ENCODE measurements at places on chromosomes 12 and 14.

- DNase-seq: no peak
Observed at GRCh38 chr14:81435391-81436295, 35.5 kb upstream of the STON2 start.

- no peak for DNase-seq
Observed at GRCh38 chr12:27931390-27931789, 41.1 kb downstream of the PTHLH start.

DNA sequence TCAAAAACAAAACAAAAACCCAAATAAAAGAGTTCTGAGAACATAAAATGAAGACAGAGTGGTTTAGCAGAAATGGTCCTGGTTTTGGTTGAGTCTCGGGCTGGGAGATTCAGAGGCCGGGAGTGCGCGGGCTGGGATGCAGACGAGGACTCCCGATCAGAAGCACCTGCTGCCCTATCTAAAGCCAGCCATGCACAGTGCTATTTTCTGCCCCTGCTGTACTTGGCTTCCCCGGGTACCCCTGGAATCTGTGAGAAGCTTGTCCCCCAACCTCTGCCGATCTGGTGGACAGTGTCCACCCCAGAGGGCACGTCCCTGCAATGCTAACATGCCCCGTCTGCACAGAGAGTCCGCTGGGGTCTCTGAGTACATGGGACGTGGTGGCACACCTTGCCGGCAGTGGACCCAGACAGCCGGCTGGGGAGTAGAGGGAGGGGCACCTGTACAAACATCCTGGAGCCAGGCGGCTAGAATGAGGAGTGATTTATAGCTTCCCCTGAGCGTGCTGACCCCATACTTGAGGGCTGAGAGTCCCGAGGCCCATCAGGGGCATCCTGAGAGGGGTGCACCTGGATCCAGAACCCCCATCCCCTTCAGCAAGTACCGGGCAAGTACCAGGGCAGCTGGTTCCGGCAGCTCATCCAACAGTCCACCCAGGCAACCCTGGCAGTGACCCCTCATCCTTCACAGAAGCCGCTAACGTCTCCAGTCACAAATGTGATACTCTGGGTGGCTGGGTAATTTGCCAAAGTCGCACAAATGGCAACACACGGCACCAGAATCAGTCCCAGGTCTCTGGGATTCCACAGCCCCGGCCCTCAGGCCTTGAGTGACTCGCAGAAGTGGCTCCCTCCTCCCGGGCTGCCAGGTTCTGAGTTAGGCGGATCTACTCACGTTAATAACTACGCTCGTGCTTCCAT, 37.1 kb downstream of the CHGA start:
- DNase-seq: no peak

DNA sequence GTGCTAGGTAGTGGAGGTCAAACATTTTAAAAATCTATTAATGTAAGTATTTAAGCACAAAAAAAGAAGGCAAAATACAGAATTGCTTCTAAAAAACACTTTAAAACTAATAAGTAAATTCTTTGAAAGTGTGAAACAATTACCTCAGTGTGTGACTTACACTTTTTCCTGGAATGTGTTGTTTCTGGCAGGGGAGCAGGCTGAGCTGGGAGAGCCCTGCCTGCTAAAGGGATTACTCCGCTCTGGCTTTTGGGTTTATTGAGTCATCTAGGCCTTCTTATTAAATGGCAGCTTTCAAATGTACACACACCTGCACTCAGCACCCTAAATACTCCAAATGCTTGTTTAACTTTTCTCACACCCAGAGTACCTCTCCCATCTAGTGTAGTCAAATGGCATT, 279.8 kb downstream of the AKAP6 start:
- DNase-seq: no peak

GRCh38 chr14:97641827-97642226, 844.6 kb downstream of the VRK1 start:
- no peak for DNase-seq

DNA sequence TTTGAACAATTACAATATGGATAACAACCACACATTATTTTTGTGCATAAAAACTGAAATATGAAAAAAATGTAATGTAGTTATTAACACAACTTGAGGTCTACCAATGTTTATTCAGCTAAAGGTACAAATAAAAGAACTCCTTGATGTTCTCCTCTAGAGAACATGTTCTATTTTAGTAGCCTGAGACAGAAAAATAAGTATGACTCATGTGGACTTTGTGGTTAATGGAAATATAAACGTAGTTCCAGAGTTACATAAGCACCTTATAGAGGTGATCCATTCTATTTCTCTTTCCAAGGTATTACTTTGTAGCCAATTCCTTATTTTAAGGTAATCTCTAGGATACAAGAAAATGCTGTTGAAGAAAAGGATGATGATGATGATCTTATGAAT, 25.7 kb downstream of the ALKBH1 start:
- DNase-seq: no peak

- DNase-seq: no peak
Observed at GRCh38 chr12:48774516-48774915, 14.4 kb downstream of the ADCY6 start.

GRCh38 chr14:86015511-86015910, 485.6 kb downstream of the FLRT2 start:
- DNase-seq: no peak

- no peak for DNase-seq
Observed at GRCh38 chr14:68307790-68308168, 485.1 kb downstream of the ZFP36L1 start.

Data from NAMALWA (cell line).